ENCODE measurements at places on chromosomes 1 and 21.

DNA sequence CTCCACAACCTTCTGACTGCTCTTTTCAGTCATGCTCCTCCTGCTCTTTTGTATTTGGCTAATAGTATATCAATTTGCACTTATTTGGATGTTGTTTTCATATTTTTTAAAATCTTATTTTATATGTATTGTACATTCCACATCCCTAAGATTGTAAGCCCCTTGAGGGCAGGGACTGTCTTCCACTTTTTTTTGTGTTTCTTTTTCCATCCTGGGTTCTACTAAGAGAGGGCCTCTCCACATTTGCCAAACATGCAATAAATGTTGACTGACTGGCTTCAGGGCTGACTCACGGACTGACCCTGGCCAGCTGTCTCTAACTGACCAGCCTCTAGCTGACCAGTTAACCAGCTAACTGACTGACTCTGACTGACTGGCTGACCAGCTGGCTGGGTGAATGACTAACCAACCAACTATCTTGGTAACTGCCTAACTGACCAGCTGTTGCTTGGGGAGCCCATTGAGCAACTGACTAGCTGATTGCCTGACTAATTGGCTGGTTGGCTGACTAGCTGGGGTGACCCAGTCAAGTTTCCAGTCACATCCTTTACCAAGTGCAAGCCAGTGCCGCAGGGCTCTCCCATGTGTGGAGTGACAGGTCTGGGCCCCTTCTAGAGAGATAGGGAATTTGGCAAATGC, 16.1 kb downstream of the CSF1 start:
- no peak for DNase-seq

DNA sequence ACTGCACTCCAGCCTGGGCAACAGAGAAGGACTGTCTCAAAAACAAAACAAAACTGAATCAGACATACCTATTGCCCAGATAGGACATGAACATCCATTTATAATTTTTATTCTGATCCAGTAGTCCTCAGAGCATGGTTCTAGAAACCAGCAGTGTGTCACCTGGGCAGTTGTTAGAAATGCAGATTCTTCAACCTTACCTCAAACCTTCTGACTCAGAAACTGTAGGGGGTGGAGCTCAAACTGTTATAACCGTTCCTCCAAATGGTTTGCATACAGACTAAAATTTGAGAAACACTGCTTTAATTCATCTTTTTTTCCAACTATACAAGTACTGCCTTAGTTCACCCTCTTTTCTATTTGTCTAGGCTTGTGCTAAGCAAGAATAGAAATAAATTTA, 6.0 kb downstream of the NASP start:
- DNase-seq = no peak

GRCh38 chr1:48099072-48099773, 102.0 kb upstream of the TRABD2B start:
- DNase-seq = no peak

- no peak for DNase-seq
Observed at GRCh38 chr1:226002667-226003501, 3.7 kb upstream of the SDE2 start.

DNA sequence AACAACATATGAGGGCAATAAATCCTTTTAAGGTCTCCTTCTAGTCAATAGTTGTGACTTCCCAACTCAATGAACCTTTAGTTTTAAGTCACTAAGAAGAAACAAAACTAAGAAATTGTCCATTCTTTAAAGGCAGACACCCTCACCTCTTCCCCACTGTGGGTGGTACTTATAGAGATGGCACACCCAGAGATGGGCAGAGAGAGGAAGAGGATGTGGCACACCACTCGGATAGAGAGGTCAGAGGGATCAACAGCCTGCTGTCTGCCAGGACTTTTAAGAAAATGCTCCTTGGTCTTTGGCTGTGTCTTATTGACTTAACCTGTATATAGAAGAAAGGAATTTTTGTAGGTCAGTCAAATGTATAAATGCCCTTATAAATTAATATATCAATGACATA, 45.1 kb downstream of the FASLG start:
- no peak for DNase-seq

GRCh38 chr1:232620356-232620969, 9.5 kb downstream of the SIPA1L2 start:
- no peak for DNase-seq

GRCh38 chr1:74392186-74392585, 120.2 kb downstream of the LRRC53 start:
- DNase-seq = no peak

- no peak for DNase-seq
Observed at GRCh38 chr1:6098303-6099215, 52.9 kb downstream of the KCNAB2 start.

DNA sequence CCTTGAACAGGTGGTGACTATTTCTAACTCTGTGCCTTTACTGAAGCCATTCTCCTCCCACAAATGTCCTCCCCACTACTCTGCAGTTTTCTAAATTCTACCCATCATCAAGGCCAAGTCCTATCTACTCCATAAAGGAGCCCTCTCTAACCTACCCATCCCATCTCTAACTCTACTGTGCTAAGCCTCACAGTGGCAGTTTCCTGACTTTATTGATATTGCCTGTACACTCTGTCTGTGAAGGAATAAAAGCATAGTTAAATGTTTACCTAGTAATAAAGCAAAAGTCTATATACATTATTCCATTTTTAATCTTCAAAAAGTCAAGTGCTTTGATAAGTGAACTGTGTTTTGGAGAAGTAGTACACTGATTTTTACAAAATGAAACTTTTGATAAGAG, 178.4 kb upstream of the HMCN1 start:
- DNase-seq = no peak

DNA sequence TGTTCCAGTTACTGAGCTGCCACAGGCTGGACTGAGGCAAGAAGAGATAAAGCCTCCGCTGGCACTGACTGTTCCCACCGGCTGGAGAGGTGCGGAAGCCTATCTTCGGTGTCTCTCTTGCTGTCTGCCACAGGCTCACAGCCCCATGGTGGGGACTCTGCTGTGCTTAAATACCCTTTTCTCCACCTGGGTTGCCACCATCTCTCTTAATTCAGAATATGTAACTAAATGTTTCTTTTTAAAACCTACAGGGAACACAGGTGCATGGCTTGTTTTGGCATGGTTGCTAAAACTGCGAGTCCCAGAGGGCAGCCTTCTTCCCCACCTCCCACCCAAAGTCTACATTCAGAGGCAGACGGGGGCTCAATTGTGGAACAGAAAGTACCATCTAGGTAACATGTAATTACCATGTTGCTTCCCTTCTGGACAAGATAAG, 8.1 kb upstream of the LBR start:
- no peak for DNase-seq

DNA sequence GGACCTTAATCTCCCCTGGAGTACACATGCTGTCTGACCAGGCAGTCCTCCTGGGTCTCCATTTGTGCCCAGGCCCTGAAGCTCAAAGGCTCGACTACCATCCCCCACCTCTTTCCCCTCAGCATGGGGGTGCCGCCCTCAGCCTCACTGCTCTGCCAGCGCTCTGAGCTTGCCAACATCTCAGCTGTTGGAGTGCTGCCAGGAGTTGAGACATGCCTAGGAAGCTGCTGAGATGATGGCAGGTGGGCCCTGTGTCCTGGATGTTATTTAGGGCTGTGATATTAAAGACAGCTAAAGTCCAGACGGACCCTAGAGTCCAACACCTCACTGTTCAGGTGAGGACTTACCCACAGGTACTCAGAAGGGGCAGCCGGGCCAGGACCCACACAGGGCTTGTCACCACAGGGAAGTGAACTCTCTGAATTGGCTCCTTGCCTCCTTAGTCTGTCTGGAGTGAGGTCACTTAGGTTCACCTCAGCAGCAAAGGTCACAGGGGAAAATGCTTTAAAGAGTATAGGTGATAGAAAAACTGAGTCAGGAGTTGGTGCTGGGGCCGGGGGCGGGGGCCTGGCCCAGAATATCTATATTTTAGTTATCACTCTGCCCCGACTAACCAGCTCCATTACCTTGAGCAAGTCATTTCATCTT, 19.7 kb upstream of the KCNC4 start:
- no peak for DNase-seq

- DNase-seq = no peak
Observed at GRCh38 chr21:41418393-41418792, 7.6 kb upstream of the MX1 start.

DNA sequence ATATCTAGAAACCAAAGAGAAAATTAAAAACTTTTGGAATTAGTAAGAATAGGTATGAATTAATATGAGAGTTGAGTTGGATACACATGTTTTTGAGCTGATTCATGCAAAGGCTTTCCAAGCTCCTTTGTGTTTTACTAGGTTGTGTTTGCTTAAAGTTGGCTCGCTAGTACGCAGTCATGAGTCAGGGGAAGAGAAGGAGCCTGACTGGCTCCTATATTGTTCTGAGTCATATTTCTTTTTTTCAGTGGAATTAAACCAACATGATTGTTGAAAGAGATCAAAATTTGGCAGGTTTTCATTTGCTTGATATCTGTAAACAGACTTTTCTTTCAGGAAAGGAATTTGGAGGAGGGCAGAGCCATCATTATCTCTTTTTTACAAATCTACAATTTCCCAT, 66.7 kb downstream of the MAGI3 start:
- no peak for DNase-seq

DNA sequence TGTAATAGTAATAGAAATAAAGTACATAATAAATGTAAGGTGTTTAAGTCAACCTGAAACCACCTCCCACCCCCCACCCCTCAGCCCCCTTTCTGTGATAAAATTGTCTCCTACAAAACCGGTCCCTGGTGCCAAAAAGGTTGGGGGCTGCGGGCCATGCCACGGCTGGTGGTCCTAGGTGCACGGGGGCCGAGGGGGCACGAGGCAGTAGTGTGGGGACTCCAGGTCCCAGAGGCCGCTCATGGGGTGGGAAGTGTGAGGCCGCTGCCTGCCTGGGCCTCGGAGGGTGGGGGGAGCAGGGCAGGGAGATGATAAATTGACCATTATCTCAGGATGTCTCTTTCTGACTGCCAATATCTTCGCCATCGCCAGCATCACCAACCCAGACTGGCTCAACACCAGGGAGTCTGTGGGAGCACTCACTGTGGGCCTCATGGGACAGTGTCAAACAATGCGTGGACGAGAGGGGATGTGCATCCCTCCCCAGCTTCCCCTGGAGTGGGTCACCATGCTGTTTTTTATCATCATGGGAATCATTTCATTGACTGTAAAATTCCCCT, 6.5 kb downstream of the ZBTB17 start:
- no peak for DNase-seq

GRCh38 chr1:77416692-77417450, 135.1 kb downstream of the AK5 start:
- no peak for DNase-seq

- DNase-seq = no peak
Observed at GRCh38 chr1:24912376-24913273, 17.5 kb downstream of the RUNX3 start.

DNA sequence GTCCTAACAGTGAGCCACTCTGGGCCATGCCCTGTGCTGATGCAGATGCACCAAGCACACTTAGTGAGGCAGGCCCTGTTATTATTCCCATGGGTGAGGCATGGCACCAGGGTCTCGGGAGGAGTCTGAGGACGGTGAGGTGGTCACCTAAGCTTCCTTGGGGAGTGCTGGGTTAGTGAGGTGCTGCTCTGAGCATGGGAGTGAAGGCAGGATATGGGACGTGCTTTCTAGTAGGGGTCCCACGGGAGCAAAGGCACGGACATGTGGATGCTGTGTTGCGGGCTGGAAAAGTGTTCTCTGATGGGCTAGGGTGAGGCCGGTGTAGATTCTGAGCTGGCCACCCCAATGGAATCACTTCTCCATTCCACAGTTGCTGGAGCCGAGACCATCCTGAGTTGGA, 77.5 kb upstream of the CSF3R start:
- no peak for DNase-seq

- DNase-seq = no peak
Observed at GRCh38 chr1:46464915-46465314, 24.7 kb upstream of the DMBX1 start.

DNA sequence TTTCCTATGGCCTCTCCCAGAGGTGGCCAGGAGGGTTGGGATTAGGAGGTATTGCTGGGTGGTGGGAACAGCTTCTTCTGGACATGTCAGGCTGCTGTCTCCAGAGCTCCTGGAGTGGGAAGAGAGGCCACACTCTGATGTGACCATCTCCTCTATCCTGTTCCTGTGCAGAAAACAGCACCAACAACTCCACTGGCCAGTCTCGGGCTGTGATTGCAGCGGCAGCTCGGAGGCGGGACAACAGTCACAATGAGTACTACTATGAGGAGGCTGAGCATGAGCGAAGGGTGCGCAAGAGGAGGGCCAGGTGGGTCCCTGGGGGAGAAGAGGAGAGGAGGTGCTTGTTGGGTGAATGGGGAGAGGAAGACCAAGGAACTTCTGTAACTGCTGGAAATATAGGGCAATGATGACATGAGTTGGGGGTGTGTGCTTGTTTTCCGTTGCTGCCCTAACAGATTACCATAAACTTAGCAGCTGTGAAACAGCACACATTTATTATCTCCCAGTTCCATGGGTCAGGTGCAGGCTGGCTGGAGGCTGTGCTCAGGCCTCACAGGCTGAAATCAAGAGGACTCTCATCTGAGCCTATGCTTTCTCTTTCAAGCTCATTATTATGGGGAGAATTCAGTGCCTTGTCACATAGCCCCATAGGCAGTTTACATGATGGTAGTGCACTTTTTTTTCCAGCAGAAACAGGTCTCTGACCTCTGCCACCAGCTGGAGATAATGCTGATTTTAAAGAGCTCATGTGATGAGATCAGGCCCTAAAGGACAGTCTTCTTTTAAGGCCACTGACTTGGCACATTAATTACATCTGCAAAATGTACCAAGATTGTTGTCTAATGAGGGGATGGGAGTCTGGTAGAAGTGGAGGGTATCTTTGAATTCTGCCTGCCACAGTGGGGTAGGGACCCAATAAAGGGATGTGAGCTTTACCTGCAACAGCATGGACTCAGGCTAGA, 20.8 kb downstream of the VANGL2 start:
- DNase-seq = no peak

- no peak for DNase-seq
Observed at GRCh38 chr1:172967936-172968335, 82.8 kb downstream of the TNFSF18 start.

GRCh38 chr1:182329471-182329870, 62.1 kb downstream of the GLUL start:
- DNase-seq = no peak

GRCh38 chr1:243287652-243288051, 31.8 kb downstream of the SDCCAG8 start:
- no peak for DNase-seq

GRCh38 chr1:26784886-26785285, 2.9 kb upstream of the PIGV start:
- DNase-seq = no peak

DNA sequence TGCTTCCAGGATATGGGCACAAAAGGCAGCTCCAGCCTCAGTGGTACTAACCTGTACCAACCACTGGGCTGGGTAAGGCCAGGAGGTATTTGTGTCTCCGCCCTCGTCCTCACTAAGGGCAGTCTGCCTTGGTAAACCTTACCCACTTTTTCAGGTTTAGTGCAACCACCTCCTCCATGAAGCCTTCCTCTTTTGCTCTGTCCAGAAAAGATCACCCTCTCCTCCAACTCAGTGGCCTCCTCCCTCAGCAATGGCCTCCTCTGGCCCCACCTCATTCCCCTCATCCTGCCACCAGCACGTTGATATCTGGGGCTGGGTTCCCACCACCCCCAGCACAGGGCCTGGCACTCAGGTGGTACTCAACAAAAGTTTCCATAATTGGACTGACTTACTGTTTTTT, 161.5 kb downstream of the GRIK3 start:
- DNase-seq = no peak
